ENCODE measurements at places on chromosomes 7 and 10. TPM values are rescaled to one million over a fixed set of nuclear protein-coding genes. Genes with fewer than 3 reads are reported as not detected.

- H3K27me3 ChIP-seq = no peaks in the 10 kb centered on the region
- H3K36me3 ChIP-seq = no peaks in the 10 kb centered on the region
- H3K4me1 ChIP-seq = no peaks in the 10 kb centered on the region
- DNase-seq = no peak
- no peak overlapping the region for H3K27ac ChIP-seq
These were observed 23.0 kb downstream of the GNAT3 start for GRCh38 chr7:80488851-80489370.

DNA sequence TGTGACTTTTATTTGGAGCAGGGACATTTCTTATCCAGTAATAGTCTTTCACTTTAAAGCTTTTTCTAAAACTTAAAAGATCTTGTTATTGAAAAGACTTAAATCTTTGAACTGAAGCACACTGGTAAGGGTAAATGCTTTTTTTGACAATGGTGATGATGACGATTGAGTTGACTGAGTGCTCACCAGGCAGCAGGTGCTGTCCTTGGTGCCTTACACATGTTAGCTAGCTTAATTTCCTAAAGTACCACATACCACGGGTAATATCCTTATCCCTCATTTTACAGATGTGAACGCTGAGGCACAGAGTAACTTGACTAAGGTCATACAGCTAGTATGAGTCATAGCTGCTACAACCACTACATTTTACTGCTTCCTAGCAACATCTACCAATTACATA lies 200.0 kb downstream of the XPNPEP1 start:
- H3K36me3 ChIP-seq = no peaks in the 10 kb centered on the region
- H3K4me1 ChIP-seq = no peaks in the 10 kb centered on the region
- peaks cover 5% of the 10 kb centered on the region for H3K27me3 ChIP-seq
- H3K4me3 ChIP-seq = no peak overlapping the region
- H3K27ac ChIP-seq = no peak overlapping the region
- no peak for DNase-seq

DNA sequence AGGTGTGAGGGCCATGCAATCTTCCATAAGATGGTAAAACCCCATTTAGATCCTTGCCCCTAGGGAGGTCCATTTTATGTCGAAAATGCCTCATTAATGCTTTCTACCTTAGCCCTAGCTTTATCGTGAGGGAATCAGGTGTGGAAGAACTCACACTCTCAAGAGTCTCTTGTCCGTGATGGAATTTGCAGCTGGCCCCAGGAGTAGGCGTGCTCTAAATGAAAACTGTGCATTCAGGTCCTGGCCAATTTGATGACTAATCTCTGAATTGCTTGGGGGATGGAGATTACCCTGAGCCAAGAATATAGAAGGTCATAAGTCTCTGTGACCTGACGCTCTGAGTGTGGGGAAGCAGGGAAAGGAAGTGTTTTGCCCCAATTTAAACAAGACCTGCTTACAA lies 6.6 kb downstream of the C10orf90 start:
- no peak overlapping the region for H3K27ac ChIP-seq
- H3K4me1 ChIP-seq = no peaks in the 10 kb centered on the region
- DNase-seq = no peak
- H3K36me3 ChIP-seq = no peaks in the 10 kb centered on the region
- no peaks in the 10 kb centered on the region for H3K27me3 ChIP-seq
- H3K4me3 ChIP-seq = no peak overlapping the region

GRCh38 chr10:124378881-124379471 lies 39.7 kb downstream of the OAT start:
- H3K36me3 ChIP-seq = peaks cover 7% of the 10 kb centered on the region
- peaks cover 74% of the 10 kb centered on the region for H3K27me3 ChIP-seq
- H3K27ac ChIP-seq = no peak overlapping the region
- H3K4me1 ChIP-seq = peaks cover 7% of the 10 kb centered on the region
- no peak for DNase-seq

- no peaks in the 10 kb centered on the region for H3K27me3 ChIP-seq
- no peaks in the 10 kb centered on the region for H3K4me1 ChIP-seq
- no peak overlapping the region for H3K27ac ChIP-seq
- H3K36me3 ChIP-seq = no peaks in the 10 kb centered on the region
These were observed 448.5 kb downstream of the TCERG1L start for GRCh38 chr10:130863044-130863443.

- peaks cover 3% of the 10 kb centered on the region for H3K36me3 ChIP-seq
- no peak overlapping the region for H3K27ac ChIP-seq
- peaks cover 80% of the 10 kb centered on the region for H3K27me3 ChIP-seq
These were observed 45.4 kb downstream of the HSPA12A start for GRCh38 chr10:116696919-116697318.

GRCh38 chr7:139575338-139575680 lies 51.8 kb downstream of the CLEC2L start:
- H3K27me3 ChIP-seq = no peaks in the 10 kb centered on the region
- DNase-seq = no peak
- no peak overlapping the region for H3K4me3 ChIP-seq
- H3K36me3 ChIP-seq = peaks cover 9% of the 10 kb centered on the region
- H3K4me1 ChIP-seq = peaks cover 6% of the 10 kb centered on the region

DNA sequence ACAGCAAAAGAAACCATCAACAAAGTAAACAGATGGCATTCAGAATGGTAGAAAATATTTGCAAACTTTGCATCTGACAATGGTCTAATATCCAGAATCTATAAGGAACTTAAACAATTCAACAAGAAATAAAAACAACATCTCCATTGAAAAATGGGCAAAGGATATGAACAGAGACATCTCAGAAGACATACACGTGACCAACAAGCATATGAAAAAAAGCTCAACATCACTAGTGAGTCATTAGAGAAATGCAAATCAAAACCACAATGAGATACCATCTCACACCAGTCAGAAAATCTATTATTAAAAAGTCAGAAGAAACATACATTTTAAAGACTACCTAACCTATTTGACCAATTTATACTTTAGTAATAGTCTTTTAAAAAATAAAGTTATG lies 571.3 kb upstream of the NRG3 start:
- no peak for DNase-seq
- H3K36me3 ChIP-seq = no peaks in the 10 kb centered on the region

- H3K36me3 ChIP-seq = peaks cover 2% of the 10 kb centered on the region
- peaks cover 43% of the 10 kb centered on the region for H3K27me3 ChIP-seq
- H3K4me1 ChIP-seq = peaks cover 6% of the 10 kb centered on the region
- no peak overlapping the region for H3K27ac ChIP-seq
- H3K4me3 ChIP-seq = no peak overlapping the region
These were observed 5.2 kb downstream of the CHN2 start for GRCh38 chr7:29199776-29200175.

DNA sequence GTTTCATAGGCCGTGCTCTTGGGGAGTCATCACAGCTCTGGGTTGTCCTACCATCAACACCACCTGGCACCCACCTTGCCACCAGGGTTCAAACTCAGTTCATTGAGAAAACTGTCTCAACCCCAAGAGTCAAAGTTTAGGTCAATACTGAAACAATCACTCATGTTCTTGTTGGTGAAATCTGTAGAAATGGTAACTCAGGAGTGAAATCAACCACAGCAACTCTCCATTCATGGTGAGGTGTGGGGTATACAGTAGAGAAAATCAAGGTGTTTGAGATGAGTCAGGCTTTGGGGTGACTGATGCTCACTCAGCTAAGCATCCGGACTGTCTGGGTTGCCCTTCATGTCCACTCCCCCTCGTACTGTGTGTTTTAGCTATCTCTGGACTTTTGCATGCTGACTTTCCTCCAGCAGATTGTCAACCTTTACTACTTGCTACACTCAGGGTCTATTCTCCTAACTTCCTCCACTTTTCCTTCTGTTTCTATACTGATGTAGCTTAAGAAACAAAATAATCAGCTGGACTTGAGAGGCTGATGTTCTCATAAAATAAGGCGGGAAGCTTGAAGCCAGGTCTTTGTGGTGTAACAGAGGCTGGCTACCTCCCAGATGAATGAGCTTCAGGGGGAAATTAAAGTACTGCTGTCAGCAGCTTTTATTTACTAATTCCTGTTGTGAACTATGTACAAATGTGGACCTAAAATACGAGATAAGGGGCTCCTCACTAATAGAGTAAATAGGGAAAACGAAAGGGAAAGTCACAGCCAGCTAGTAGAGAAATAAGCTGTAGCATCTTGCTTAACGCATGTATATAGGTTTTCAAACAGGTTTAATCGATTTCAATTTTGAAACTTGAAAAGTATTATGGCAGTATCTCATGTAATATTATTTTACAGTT lies 173.6 kb upstream of the AKR1E2 start:
- no peak overlapping the region for H3K27ac ChIP-seq
- no peaks in the 10 kb centered on the region for H3K36me3 ChIP-seq
- no peaks in the 10 kb centered on the region for H3K27me3 ChIP-seq
- peaks cover 19% of the 10 kb centered on the region for H3K4me1 ChIP-seq
- no peak for DNase-seq

- H3K27ac ChIP-seq = no peak overlapping the region
- no peaks in the 10 kb centered on the region for H3K36me3 ChIP-seq
- peaks cover 7% of the 10 kb centered on the region for H3K27me3 ChIP-seq
- H3K4me1 ChIP-seq = peaks cover under 1% of the 10 kb centered on the region
- H3K4me3 ChIP-seq = no peak overlapping the region
These were observed 90.8 kb upstream of the HECTD2 start for GRCh38 chr10:91319336-91319735.

DNA sequence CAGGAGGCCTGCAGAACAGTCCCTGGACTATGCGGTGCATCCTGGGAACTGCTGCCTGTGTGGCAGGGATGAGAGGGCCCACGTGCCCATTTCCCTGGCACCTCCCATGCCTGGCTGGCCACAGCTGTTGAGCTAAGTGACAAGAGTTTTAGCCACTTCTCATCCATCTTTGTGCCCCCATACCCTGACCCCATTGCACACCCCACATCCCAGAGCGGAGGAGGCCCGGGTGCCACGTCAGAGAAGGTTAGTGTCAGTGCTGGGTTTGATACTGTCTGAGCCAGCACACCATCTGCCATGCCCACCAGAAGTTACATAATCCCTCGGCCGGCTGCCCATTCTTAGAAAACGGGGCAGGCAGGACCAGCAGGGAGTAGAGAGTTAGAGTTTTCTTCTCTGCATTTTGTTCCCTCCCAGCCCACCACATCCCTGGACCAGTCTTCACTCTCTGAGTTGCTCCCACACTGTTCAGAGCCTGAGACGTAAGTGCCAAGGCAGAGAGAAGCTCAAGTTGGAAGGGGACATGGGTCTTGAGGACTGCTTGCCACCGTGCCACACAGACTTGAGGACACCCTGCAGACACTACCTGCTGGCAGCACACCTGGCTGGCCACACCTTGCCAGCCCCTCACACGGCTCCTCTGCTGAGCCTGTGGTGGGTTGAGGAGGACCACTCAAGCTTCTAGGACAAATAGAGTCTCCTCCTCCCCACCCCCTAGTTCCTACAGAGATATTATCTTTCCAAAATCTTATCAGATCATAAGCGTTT lies 13.1 kb downstream of the UNC5B start:
- no peaks in the 10 kb centered on the region for H3K4me1 ChIP-seq
- peaks cover 38% of the 10 kb centered on the region for H3K27me3 ChIP-seq
- H3K36me3 ChIP-seq = no peaks in the 10 kb centered on the region
- DNase-seq = no peak
- no peak overlapping the region for H3K4me3 ChIP-seq

GRCh38 chr7:38335128-38335491 lies 61.7 kb upstream of the TARP start:
- no peaks in the 10 kb centered on the region for H3K36me3 ChIP-seq
- H3K4me3 ChIP-seq = peak overlapping the region; percentile 43
- no peak for DNase-seq
- H3K27ac ChIP-seq = no peak overlapping the region

DNA sequence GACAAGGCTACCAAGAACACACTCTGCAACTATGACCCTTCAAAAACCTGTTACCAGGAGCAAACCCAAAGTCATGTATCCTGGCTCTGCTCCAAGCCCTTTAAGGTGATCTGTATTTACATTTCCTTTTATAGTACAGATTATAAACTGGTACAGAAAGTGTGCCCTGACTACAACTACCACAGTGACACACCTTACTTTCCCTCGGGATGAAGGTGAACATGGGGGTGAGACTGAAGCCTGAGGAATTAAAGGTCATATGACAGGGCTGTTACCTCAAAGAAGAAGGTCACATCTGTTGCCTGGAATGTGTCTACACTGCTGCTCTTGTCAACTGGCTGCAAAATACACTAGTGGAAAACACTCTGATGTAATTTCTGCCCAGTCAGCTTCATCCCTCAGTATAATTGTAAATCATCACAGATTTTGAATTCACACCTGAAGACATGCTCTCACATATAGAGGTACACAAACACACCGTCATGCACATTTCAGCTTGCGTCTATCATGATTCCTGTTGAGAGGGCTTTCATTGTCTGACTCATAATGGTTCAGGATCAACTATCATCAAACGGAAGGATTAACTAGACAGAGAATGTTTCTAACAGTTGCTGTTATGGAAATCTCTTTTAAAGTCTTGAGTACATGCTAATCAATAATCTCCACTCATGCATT lies 318.3 kb downstream of the NXPH1 start:
- H3K36me3 ChIP-seq = no peaks in the 10 kb centered on the region
- no peak for DNase-seq
- H3K4me1 ChIP-seq = no peaks in the 10 kb centered on the region
- no peak overlapping the region for H3K4me3 ChIP-seq
- no peak overlapping the region for H3K27ac ChIP-seq
- H3K27me3 ChIP-seq = no peaks in the 10 kb centered on the region

- no peak overlapping the region for H3K27ac ChIP-seq
- no peak overlapping the region for H3K4me3 ChIP-seq
These were observed 57.2 kb downstream of the ENTPD1 start for GRCh38 chr10:95813054-95813685.

GRCh38 chr10:71243756-71244395 lies 31.5 kb downstream of the UNC5B start:
- peaks cover 27% of the 10 kb centered on the region for H3K27me3 ChIP-seq
- H3K4me1 ChIP-seq = no peaks in the 10 kb centered on the region
- no peak for DNase-seq
- no peak overlapping the region for H3K27ac ChIP-seq

- no peak overlapping the region for H3K4me3 ChIP-seq
- H3K27me3 ChIP-seq = peaks cover 17% of the 10 kb centered on the region
- no peaks in the 10 kb centered on the region for H3K4me1 ChIP-seq
- no peak overlapping the region for H3K27ac ChIP-seq
These were observed 55.0 kb downstream of the CPXM2 start for GRCh38 chr10:123836418-123837145.

GRCh38 chr10:110725801-110726630 lies 81.9 kb downstream of the RBM20 start:
- no peak for DNase-seq
- H3K4me1 ChIP-seq = peaks cover 35% of the 10 kb centered on the region
- no peaks in the 10 kb centered on the region for H3K27me3 ChIP-seq
- peaks cover 1% of the 10 kb centered on the region for H3K36me3 ChIP-seq

DNA sequence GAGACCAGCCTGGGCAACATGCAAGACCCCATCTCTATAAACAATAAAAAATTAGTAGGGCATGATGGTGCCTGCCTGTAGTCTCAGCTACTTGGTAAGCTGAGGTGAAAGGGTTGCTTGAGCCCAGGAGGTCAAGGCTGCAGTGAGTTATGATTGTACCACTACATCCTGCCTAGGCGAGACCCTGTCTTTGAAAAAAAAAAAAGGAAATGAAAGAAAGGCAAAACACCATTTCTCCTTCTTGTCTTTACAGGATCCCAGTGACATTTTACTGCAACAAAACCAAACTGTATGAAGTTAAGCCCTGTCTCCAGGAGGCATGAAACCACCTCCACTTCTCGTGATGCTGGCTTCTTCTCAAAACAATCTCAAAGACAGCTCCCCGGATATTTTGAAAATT lies 29.9 kb upstream of the PBLD start:
- no peak overlapping the region for H3K4me3 ChIP-seq
- no peak overlapping the region for H3K27ac ChIP-seq
- peaks cover 2% of the 10 kb centered on the region for H3K4me1 ChIP-seq
- DNase-seq = no peak
- H3K36me3 ChIP-seq = peaks cover 2% of the 10 kb centered on the region

Gene TAS2R41
- 0.99 TPM for total RNA-seq

Gene CALML3
- not detected for total RNA-seq

Gene MTURN
- 91.0 TPM for total RNA-seq

Gene GFRA1
- not detected for total RNA-seq

Gene RADIL
- not detected for total RNA-seq

Gene ARID5B
- total RNA-seq = 67.6 TPM

Gene LOXL4
- total RNA-seq = not detected

Gene SP8
- not detected for total RNA-seq

Measured in T-helper 17 cell (primary cell).